ENCODE measurements at places on chromosomes 1 and 21. TPM values are rescaled to one million over a fixed set of nuclear protein-coding genes. Genes with fewer than 3 reads are reported as not detected.

DNA sequence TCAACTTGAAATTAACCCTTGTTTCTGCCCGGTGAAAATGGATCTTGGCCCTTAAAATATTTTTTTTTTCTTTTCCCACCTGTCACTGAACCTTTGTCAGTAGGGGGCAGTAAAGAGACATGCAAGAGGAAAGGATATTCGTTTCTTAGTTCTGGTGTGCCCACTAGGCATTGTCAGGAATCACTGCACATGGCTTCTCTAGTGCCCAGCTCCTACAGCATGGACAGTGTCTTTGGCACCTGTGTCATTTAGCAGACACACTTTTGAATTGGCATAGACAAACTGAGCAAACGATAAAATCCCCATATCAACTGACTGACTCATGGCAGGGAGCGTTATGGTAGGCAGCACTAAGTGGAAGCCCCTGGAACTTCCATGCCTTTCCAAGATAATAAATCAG lies 1048.1 kb downstream of the BRINP3 start:
- no peaks in the 10 kb centered on the region for H3K4me1 ChIP-seq
- peak; percentile 42 for DNase-seq
- no peak overlapping the region for H3K4me3 ChIP-seq
- no peak overlapping the region for H3K27ac ChIP-seq
- H3K27me3 ChIP-seq, result no peaks in the 10 kb centered on the region
- H3K36me3 ChIP-seq, result no peaks in the 10 kb centered on the region

- H3K4me3 ChIP-seq, result no peak overlapping the region
- no peaks in the 10 kb centered on the region for H3K4me1 ChIP-seq
- H3K36me3 ChIP-seq, result no peaks in the 10 kb centered on the region
- no peak for DNase-seq
Observed at GRCh38 chr1:230884646-230885045, 16.3 kb upstream of the C1orf198 start.

DNA sequence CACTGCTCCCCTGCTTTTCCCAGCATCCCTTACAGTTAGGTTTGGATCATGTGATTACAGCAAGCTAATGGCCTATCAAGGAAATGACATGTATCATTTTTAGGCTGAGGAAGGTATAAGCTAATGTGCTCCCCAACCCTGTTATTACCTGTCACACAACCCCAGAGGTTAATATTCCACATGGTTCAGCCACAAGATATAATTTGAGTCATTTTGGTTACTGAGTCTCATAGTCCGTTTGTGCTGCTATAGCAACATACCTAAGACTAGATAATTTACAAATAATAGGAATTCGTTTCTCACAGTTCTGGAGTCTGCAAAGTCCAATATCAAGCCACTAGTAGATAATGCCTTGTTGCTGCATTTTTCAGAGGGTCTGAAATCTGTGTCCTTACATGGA lies 29.1 kb upstream of the SLC16A1 start:
- no peaks in the 10 kb centered on the region for H3K27me3 ChIP-seq
- no peaks in the 10 kb centered on the region for H3K4me1 ChIP-seq
- no peak overlapping the region for H3K27ac ChIP-seq
- no peak overlapping the region for H3K4me3 ChIP-seq
- H3K36me3 ChIP-seq, result no peaks in the 10 kb centered on the region
- no peak for DNase-seq

- no peaks in the 10 kb centered on the region for H3K4me1 ChIP-seq
- H3K27ac ChIP-seq, result no peak overlapping the region
- no peak for DNase-seq
- H3K4me3 ChIP-seq, result no peak overlapping the region
- no peaks in the 10 kb centered on the region for H3K27me3 ChIP-seq
- H3K36me3 ChIP-seq, result no peaks in the 10 kb centered on the region
Observed at GRCh38 chr1:218880484-218881060, 293.1 kb upstream of the LYPLAL1 start.

DNA sequence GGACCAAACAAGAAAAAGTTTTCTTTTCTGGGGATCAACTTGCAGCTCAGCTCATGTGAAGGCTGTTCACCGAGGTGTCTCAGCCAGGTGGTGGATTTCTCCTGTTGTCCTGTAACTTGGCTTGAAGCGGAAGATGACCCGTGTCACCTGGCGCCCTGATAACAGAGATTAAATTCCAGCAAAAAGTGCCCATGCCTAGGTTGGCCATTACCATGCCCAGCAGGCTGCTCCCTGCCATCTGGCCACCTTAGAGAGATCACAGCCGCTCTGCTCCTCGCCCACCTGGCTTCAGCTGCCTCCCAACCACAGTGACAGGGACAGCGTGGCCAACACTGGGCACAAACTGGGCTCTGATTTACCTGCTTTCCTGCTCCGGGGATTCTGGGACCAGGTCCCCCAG lies 149.5 kb downstream of the ZBTB18 start:
- H3K27me3 ChIP-seq, result peaks cover 59% of the 10 kb centered on the region
- no peak overlapping the region for H3K4me3 ChIP-seq
- no peak for DNase-seq
- H3K4me1 ChIP-seq, result no peaks in the 10 kb centered on the region

GRCh38 chr1:1165900-1166421 lies 7.7 kb upstream of the TTLL10 start:
- H3K27me3 ChIP-seq, result peaks cover 72% of the 10 kb centered on the region
- H3K4me3 ChIP-seq, result no peak overlapping the region
- no peaks in the 10 kb centered on the region for H3K4me1 ChIP-seq
- H3K36me3 ChIP-seq, result no peaks in the 10 kb centered on the region
- H3K27ac ChIP-seq, result no peak overlapping the region
- no peak for DNase-seq

GRCh38 chr1:64886877-64887276 lies 79.5 kb downstream of the JAK1 start:
- peaks cover 23% of the 10 kb centered on the region for H3K4me1 ChIP-seq
- H3K27me3 ChIP-seq, result no peaks in the 10 kb centered on the region
- H3K27ac ChIP-seq, result no peak overlapping the region
- H3K36me3 ChIP-seq, result peaks cover 11% of the 10 kb centered on the region

GRCh38 chr1:240508950-240509349 lies 103.0 kb downstream of the GREM2 start:
- no peaks in the 10 kb centered on the region for H3K27me3 ChIP-seq
- no peak overlapping the region for H3K4me3 ChIP-seq
- H3K36me3 ChIP-seq, result no peaks in the 10 kb centered on the region
- no peak for DNase-seq
- H3K27ac ChIP-seq, result no peak overlapping the region

GRCh38 chr1:78718566-78718965 lies 68.9 kb downstream of the IFI44 start:
- no peak for DNase-seq
- H3K27ac ChIP-seq, result no peak overlapping the region
- no peaks in the 10 kb centered on the region for H3K36me3 ChIP-seq
- H3K4me3 ChIP-seq, result no peak overlapping the region
- no peaks in the 10 kb centered on the region for H3K27me3 ChIP-seq

- H3K27ac ChIP-seq, result no peak overlapping the region
- no peak for DNase-seq
- peaks cover 1% of the 10 kb centered on the region for H3K27me3 ChIP-seq
- peaks cover 49% of the 10 kb centered on the region for H3K4me1 ChIP-seq
- H3K36me3 ChIP-seq, result no peaks in the 10 kb centered on the region
Observed at GRCh38 chr1:46448109-46448911, 41.3 kb upstream of the DMBX1 start.

GRCh38 chr1:235329139-235329902 lies 951 bp downstream of the GGPS1 start:
- H3K4me3 ChIP-seq, result peak overlapping the region; percentile 82
- H3K4me1 ChIP-seq, result peaks cover 13% of the 10 kb centered on the region
- H3K27me3 ChIP-seq, result no peaks in the 10 kb centered on the region
- peaks cover 24% of the 10 kb centered on the region for H3K36me3 ChIP-seq

DNA sequence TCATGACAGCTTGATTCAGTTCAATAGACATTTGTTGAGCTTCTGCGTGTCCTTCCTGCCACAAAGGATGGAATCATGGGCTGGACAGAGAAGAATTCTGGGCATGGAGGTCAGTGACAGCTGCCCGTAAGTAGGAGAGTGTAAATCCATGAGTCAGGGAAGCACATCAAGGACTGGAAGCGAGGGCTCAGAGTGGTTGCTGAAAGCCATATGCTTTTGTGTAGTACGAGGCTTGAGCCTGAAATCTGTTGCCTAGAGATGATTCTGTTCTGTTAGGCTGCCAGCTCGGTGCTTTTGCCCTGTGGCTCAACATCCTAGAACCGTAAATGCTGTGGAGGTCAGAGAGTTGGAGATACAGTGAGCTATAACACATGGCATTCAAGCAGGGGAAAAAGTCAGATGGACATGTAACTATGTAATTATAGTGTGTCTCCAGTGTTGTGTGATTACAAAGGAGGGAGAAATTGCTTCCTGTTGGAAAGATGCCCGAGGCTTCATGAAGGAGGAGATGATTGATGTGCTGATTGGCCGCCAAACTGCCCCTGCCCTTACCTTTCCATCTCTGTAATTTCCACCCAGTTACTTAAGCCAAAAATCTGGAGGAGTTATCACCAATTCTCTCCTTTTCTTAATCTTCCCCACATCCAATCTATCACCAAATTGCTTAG lies 92.8 kb upstream of the CACNA1E start:
- no peaks in the 10 kb centered on the region for H3K4me1 ChIP-seq
- H3K27ac ChIP-seq, result no peak overlapping the region
- H3K27me3 ChIP-seq, result peaks cover 8% of the 10 kb centered on the region
- no peak overlapping the region for H3K4me3 ChIP-seq

GRCh38 chr1:211925016-211925415 lies 94.5 kb upstream of the LPGAT1 start:
- no peak overlapping the region for H3K4me3 ChIP-seq
- no peaks in the 10 kb centered on the region for H3K27me3 ChIP-seq
- H3K27ac ChIP-seq, result no peak overlapping the region

GRCh38 chr1:12444329-12444841 lies 173.6 kb downstream of the DHRS3 start:
- H3K4me3 ChIP-seq, result no peak overlapping the region
- peaks cover 24% of the 10 kb centered on the region for H3K36me3 ChIP-seq
- no peaks in the 10 kb centered on the region for H3K27me3 ChIP-seq
- DNase-seq, result no peak

DNA sequence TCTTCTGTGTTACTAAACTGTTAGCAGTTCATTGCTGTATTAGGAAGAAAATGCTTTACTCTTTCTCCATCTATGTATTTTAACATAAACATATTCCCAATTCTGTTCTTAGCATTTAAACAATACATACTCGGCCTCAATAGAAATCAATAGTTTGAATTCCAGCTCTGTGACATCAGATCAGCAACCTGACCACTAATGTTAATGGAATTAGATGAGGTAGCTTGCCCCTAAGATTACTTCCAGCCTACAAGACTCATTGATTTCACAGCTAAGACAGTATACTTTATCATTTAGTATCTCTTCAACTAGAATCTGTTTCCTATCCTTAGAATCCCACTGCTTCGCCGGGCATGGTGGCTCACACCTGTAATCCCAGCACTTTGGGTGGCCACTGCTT lies 38.9 kb downstream of the EPRS1 start:
- no peaks in the 10 kb centered on the region for H3K4me1 ChIP-seq
- no peaks in the 10 kb centered on the region for H3K27me3 ChIP-seq
- no peak overlapping the region for H3K4me3 ChIP-seq

GRCh38 chr1:202285908-202286307 lies 55.8 kb downstream of the UBE2T start:
- no peaks in the 10 kb centered on the region for H3K36me3 ChIP-seq
- H3K4me3 ChIP-seq, result no peak overlapping the region
- H3K27ac ChIP-seq, result no peak overlapping the region
- H3K4me1 ChIP-seq, result no peaks in the 10 kb centered on the region

- no peak overlapping the region for H3K27ac ChIP-seq
- DNase-seq, result no peak
- no peaks in the 10 kb centered on the region for H3K4me1 ChIP-seq
- no peaks in the 10 kb centered on the region for H3K36me3 ChIP-seq
Observed at GRCh38 chr1:171220081-171220420, 28.2 kb upstream of the FMO1 start.

GRCh38 chr1:24119859-24120756 lies 8.2 kb upstream of the MYOM3 start:
- no peaks in the 10 kb centered on the region for H3K4me1 ChIP-seq
- H3K4me3 ChIP-seq, result no peak overlapping the region
- H3K36me3 ChIP-seq, result no peaks in the 10 kb centered on the region
- no peak for DNase-seq
- peaks cover 20% of the 10 kb centered on the region for H3K27me3 ChIP-seq

DNA sequence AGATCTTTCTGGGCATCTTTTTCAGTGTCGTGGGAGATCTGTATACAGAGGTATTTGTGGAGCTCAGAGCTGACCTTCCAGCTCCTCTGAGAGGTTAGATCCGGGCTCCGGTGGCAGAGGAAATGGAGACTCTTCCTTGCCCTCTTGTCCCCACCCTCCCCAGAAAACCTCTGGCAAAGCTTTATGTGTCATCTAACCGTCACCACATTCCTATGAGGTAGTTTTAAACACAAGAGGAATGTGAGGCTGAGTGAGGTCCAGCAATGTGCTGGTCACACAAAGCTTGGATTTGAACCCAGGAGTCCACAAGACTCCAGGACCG lies 1.2 kb downstream of the CD160 start:
- H3K4me1 ChIP-seq, result peaks cover 4% of the 10 kb centered on the region
- H3K27me3 ChIP-seq, result 0 out of 2 replicates have a peak, but pooled peaks cover 6% of the 10 kb centered on the region
- H3K4me3 ChIP-seq, result no peak overlapping the region
- no peak for DNase-seq
- H3K27ac ChIP-seq, result no peak overlapping the region
- H3K36me3 ChIP-seq, result no peaks in the 10 kb centered on the region

- no peaks in the 10 kb centered on the region for H3K27me3 ChIP-seq
- H3K4me3 ChIP-seq, result no peak overlapping the region
- no peaks in the 10 kb centered on the region for H3K36me3 ChIP-seq
- no peaks in the 10 kb centered on the region for H3K4me1 ChIP-seq
- DNase-seq, result no peak
- H3K27ac ChIP-seq, result no peak overlapping the region
Observed at GRCh38 chr1:64597113-64597512, 127.2 kb downstream of the CACHD1 start.

DNA sequence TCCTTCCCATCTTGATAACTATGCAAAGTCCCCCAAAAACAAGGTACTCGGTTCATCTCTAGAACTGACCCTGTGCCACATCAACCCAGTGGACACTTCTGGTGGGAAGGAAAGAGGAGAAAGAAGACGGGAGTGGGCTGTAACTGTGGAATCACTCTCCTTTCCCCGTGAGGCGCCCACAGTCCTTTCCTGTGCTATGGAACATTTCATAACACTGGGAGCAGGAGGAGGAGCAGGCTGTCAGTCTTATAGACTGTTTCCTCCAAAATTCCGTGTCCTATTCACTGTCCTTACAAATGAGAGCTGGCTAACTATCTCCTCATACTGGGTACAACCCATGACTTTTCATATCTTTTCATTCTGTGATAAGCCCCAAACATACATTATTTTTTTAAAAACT lies 40.7 kb downstream of the PLEKHA6 start:
- H3K4me1 ChIP-seq, result peaks cover 23% of the 10 kb centered on the region
- no peaks in the 10 kb centered on the region for H3K36me3 ChIP-seq
- DNase-seq, result no peak
- H3K4me3 ChIP-seq, result no peak overlapping the region
- H3K27me3 ChIP-seq, result peaks cover 67% of the 10 kb centered on the region

GRCh38 chr21:36325373-36326010 lies 5.5 kb downstream of the MORC3 start:
- H3K36me3 ChIP-seq, result peaks cover 51% of the 10 kb centered on the region
- DNase-seq, result no peak
- H3K4me3 ChIP-seq, result no peak overlapping the region
- H3K4me1 ChIP-seq, result peaks cover 16% of the 10 kb centered on the region

The SYCP1 gene
- not detected for total RNA-seq

The ETV3L gene
- not detected for total RNA-seq

The SLC45A1 gene
- not detected for total RNA-seq

The CAPN8 gene
- not detected for total RNA-seq

All from K562 (cell line).